SJSA1 (cell line): ENCODE measurements at places on chromosomes 2 and 18. TPM values are rescaled to one million over a fixed set of nuclear protein-coding genes. Genes with fewer than 3 reads are reported as not detected.

DNA sequence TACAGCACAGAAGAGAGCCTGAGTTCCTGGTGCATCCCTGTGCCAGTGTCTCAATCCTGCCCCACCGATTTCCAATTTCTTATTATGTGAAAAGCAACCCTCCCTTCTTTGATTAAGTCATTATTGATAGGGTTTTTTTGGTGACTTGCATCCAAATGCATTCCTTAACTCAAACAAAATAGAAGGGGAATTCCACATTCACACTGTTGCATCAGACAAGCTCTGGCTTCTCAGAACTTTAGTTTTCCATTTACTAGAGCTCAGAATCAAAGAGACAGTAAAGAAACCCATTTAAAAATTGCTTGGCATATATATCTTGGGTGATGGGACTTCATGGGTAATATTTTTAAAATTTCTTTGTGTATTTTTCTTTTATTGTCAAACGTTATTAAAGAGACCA, 13.8 kb upstream of the TMEM200C start:
- DNase-seq = no peak

DNA sequence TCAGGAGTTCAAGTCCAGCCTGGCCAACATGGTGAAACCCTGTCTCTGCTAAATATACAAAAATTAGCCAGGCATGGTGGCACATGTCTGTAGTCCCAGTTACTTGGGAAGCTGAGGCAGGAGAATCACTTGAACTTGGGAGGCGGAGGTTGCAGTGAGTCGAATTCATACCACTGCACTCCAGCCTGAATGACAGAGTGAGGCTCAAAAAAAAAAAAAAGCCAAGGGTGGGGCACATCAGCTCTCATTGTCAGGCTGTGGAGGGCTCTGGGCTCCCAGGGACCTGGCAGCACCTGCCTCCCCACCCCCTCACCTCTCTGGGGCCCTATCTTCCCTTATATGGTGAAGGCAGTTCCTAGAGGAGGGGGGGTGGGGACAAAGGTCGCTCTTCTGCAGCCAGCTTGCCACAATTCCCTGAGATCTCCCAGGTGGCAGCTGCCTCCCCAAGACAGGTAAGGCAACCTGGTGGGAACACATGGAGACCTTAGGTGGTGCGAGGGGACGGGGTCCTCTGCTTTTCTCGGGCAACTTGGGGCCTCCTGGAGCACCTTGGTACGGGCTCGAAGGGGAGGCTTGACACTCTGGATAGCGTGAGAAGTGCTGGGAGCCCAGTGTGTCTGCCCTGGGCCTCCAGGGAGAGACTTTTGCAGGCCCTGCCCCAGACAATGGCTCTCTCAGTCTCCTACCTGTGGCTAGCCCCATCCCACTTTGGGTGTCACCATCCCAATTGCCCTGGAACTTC, at the start of gene VIL1:
VIL1 (plus strand) TSS at position 407 of the 742 bp plus-strand sequence. CDS start 4,656 bp downstream, outside the sequence.
- no peak for DNase-seq

GRCh38 chr2:117818921-117819320, 4.4 kb downstream of the DDX18 start:
- DNase-seq = no peak

DNA sequence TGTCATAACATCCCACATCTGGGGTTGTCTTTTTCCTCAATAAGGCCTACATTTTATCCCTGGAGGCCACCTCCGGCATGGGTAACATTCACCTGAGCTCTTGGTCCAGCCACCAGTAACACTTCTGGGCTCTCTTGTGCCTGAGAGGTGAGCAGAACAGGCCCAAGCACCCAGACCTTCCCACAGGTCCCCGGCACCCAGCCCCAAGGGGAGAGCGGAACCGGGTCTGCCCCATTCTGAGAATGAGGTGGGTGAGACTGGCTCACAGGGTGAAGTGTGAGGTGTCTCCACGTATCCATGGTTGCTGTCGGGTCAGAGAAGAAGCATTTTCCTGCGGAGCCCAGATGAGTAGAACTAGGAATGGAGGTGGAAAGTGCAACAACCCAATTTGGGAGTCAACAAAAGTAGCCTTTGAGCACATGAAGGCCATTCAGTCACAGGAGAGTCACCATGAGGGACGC, 496.7 kb upstream of the MYT1L start:
- DNase-seq = peak; percentile 31

The SPP2 gene
- not detected in 2 replicates for total RNA-seq

GRCh38 chr2:43595603-43596412, at the start of gene THADA:
Gene THADA (minus strand): TSS chr2:43596038. CDS start chr2:43592392, 3,646 bp downstream.
- DNase-seq = peak; percentile 99

The SCN1A gene
- not detected in 2 replicates for total RNA-seq

The ALPI gene
- total RNA-seq = not detected in 2 replicates

- peak; percentile 43 for DNase-seq
These were observed 18.2 kb downstream of the RPL37A start for GRCh38 chr2:216516730-216517350.

DNA sequence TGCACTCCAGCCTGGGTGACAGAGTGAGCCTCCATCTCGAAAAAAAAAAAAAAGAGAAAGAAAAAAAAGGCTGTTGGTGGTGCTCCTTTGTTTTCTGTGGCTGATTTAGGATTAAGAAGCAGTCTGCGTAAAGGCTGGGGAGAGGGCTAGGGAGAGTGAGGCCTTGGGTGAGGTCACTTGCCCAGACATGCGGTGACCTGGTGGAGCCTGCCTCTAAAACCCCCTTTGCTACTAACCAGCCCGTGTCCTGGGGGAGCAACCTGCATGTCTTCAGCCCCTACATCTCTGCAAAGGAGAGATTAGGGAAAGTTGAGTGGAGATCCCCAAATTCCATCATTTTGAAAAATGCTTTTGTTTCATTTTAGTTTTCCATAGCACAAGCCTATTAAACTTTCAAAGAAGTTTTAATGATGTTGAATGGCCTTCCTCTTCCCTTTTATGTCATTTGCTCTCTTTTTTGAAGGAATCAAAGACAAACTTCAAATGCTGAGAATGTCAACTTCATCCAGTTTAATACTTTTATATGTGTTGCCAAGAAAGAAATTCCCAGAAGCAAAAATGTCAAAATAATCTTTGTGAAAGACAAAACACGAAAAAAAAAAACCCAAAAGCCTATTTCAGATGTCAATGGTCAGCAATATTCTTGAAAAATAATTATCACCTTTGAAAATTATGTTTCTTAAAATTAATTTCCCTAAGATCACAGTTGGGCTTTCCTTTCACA, 38.9 kb upstream of the RALBP1 start:
- no peak for DNase-seq

GRCh38 chr2:241953324-241953928, 83.9 kb downstream of the RTP5 start:
- DNase-seq = no peak

DNA sequence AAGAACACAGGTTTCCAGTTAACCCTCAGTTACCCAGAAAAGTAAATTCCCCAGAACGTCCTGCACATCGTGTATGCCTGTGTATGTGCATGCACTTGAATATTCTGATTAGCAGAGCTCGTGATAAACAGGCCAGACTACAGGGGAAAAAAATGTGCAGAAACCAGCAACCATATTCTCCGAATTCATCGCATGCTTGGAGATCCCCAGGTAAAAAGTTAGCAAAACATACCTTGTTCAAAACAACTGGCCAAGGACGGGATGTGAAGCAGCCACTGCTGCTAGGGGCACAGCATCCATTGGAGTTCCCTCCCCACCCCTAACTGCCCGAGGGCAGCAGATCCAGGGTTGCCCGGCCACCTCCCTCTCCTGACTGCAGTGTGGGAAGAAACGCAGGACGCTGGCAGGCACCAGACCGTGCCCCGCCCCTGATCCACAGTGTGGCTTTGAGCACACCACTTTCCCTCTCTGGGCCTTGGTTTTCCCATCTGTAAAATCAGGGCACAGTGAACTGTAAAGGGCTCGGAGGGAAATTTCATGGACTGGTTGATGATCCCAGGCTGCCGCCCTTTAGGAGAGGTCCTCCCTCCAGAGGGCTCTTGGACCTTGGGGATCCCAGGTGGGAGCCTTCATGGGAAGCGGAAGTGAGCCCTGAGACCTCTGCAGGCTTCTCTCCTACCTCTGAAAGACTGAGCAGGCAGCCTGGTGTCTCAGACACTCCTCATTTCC, 11.9 kb upstream of the ARID5A start:
- DNase-seq = no peak

GRCh38 chr2:160275656-160276055, 75.6 kb upstream of the ITGB6 start:
- no peak for DNase-seq

DNA sequence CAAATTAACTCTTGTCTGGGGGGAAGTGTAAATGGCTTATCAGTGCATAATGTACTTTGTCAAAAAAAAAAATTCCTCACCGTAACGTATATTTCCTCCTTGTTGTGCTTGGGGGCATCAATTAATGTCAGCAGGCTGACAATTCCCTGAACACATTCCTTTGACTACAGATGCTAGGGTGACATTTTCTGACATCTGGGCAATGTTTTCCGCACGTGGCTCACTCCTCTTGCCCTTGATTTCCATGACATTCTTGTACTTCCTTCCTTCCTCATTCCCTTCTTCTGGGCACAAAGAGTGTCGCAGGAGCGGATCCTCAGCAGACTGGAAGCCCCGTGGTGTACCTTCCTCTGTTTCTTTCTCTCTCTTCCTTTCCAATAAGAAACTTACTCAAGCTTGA, 173.7 kb downstream of the SP3 start:
- no peak for DNase-seq

The TCF23 gene
- not detected in 2 replicates for total RNA-seq

- DNase-seq = peak; percentile 81
These were observed 60.5 kb upstream of the POMC start for GRCh38 chr2:25228848-25229278.

The DSG2 gene
- total RNA-seq = 48.2 and 65.5 TPM in 2 replicates

GRCh38 chr2:47554311-47554905, 151.5 kb downstream of the MSH2 start:
- DNase-seq = no peak

DNA sequence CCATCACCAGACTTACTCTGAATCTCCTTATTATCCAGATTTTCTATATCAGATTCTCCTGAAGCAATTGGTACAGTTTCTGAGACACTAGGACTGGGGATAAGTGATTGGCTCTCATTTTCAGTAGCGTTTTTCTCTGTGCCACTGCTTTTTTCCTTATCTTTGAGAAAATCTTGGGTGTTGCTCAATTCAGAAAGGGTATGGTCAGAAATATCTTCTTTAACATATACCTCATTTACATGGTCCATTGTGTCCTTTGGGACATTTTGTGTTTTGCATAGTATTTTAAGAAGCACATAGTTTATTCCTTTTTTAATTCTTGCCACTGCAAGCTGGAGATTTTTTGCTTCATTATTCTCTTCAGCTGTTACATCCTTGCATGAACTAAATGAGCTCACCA, 56.6 kb upstream of the SCN9A start:
- no peak for DNase-seq

- DNase-seq = no peak
These were observed 281.9 kb downstream of the FIGN start for GRCh38 chr2:163453920-163454319.

DNA sequence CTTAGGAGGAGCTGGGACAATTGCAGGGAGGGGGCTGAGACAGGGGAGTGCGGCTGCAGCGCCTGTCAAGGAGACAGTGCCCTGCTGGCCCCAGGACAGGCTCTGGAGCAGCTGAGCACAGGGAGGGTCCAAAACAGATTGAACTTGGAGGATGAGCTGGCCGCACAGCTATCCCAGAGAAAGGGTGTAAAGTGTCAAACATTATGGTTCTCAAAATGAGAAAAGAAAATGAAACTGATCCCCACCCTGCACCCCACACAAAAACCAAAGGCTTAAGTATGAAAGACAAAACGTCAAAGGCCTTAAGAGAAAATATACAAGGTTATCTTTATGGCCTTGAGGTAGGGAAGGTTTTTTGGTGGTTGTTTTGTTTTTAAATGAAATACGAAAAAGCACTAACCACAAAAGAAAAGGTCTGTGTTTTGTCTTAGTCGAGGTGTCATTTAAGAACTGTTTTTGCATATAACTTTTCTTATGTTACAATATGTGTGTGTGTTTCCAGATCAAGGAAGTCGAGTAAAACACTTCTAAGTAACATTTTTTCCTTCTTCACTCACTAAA, 111.8 kb downstream of the HDAC4 start:
- no peak for DNase-seq

GRCh38 chr2:46009772-46010171, 287.4 kb upstream of the EPAS1 start:
- DNase-seq = peak; percentile 56

- no peak for DNase-seq
These were observed 87.8 kb downstream of the DDX1 start for GRCh38 chr2:15679386-15679924.

DNA sequence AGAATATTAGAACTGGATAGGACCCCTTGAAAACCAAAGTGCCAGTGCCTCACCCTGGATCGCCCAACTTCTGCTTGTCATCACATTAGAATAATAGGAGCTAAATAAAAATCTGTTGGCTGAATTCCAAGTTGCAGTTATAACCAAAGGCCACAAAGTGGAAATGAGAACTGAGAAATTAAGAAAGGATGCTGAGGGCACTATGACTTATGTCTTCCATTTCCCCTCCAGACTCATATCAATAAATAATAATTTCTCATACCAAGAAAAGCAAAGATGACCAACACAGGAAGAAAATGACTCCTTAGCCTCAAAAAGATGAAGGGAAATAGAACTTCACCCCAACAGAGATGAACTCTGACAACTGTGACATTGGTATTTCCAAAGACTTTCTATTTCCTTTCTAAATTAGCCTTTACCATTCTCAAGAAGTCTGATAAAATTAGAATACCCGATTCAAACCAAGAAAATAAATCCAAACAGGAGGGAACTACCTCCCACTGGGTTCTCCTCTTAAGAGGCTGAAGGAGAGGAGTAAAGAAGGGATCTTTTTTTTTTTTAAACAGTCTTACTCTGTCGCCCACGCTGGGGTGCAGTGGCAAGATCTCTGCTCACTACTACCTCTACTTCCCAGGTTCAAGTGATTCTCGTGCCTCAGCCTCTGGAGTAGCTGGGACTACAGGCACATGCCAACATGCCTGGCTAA, 46.5 kb upstream of the EPG5 start:
- no peak for DNase-seq

- DNase-seq = peak; percentile 97
These were observed at the start of gene MAT2A for GRCh38 chr2:85538507-85539360. Gene MAT2A (plus strand): TSS chr2:85539168. CDS start chr2:85539288, 120 bp downstream.

The CYRIA gene
- 1.00 and 1.7 TPM in 2 replicates for total RNA-seq

GRCh38 chr2:55923982-55924321, 370 bp upstream of the EFEMP1 start:
- no peak for DNase-seq

DNA sequence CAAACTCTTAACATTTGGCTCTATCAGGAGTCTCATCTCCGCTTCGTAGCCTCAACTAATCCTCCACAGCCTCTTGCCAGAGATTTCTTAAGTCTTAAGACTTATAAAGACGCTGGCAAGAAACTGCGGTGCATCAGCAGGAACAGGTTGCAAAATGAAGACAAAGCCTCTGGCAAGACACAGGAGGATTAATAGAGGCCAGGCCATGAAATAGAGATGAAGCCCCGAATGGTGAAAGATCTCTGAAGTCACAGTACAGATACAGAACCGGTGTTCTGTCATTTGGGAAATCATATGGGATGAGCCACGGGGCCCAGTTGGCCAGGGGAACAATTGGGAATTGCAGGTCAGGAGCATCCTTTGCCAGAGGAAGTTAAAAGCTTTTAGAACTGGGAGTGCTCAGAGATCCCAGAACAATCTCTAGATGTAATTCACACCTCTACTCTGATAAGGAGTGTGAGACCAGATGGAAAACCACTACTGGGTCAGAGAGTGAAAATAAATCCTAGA, 190.9 kb upstream of the FOSL2 start:
- no peak for DNase-seq
